Fibroblast of lung (primary cell): ENCODE measurements at places on chromosomes 11 and 22.

DNA sequence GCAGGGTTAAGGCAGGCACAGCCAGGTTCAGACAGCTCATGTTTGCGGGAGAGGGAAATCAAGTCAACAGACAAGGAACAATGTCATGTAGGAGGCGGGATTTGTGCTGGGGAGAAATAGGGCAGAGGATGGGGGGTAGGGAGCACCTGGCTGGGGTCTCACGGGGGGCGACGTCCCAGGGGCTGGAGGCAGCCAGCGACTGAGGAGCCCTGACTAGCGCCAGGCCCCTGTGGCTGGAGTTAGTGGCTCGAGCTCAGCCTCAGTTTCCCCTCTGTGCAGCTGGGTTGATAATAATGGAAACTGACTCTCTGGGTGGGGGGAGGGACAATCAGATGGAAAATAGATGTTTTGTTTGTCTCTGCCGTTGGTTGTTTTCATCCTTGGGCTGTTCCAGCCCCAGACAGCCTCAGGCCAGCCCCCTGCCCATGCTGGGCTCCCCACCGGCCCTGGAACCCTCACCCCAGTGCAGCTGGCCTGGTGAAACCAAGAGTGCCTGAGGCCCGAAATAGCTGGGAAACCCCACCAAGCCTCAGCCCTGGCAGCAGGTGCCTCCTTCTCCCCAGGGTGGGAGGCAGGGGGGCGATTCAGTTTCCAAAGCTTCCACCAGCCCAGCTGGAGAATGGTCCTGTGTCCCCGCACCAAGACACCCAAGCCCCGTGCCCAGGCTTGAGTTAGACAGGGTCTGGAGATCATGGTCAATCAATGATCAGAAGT, 44.1 kb downstream of the IGLL5 start:
- no peak for DNase-seq

DNA sequence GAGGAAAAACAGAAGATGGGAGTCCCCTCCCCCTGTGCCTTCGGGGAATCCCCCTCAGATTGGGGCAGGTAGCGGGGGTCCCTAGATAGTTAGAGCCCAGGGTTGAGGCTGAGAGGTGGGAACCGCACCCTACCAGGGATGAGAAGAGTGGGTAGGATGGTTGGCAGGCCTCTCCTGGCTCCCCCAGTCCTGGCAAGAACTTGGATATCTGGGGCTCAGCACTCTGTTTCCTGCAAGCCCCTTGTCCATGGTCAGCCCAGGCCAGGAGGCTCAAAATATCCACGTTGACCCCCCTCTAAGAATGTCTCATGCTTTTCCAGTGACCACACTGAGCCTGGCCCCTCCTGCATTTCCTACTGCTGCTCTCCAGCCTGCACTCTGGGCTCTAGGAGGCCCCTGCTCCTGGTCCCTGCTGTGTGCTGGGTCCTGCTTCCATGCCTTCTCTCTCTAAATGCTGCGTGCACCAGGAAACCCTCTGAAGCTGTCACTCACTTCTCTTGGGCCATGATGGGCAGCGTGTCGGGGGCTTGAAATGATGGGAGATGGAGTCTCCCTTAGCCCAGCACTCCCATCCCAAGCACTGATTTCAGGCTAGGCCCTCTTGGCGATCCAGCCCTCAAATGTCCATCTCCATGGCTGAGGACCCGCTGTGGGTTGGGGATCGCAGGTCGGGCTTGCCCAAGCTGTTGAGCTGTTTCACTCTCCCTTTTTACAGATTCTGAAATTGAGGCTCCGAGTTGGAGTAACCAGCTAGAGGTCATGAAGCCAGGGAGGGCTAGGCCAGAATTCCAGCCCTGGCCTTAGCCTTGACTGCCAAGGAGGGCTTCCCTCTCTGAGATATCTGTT, 2.0 kb downstream of the MAP3K11 start:
- DNase-seq, result no peak

- DNase-seq, result no peak
These were observed 12.6 kb downstream of the MICALL1 start for GRCh38 chr22:37918580-37919270.

DNA sequence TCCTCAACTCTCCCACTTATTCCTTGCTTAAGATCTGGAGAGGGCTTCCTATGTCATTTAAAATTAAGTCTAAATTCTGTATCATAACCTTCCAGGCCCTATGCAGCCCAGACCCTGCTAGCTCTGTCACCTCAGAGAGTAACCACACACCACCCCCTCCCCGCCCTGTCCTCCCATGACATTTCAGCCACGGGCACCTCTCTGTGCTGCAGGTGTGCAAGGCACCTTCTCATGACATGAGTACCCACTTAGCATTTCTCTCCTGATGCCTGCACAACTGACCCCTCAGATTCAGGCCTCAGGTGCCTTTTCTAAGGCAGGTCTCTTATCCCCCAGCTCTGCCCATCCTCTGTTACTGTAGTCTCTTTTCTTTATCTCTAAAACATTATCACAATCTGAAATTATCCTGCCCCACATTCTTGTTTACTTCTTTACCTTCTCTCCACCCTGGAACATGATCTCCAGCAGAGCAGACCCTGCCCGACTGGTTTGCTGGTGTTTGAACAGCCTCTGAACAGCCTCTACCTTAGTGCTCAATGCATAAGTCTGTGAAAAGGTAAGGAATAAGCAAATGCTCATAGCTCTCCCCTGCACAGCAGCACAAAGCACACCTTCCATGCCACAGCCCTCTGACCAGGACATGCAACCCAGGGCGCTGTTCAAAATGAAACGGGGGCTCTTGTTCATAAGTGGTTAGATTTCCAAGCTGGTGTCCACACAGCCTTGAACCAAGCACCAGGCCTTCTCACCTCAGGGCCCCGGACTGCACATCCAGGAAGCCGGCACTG, 196.1 kb upstream of the B3GAT1 start:
- no peak for DNase-seq

DNA sequence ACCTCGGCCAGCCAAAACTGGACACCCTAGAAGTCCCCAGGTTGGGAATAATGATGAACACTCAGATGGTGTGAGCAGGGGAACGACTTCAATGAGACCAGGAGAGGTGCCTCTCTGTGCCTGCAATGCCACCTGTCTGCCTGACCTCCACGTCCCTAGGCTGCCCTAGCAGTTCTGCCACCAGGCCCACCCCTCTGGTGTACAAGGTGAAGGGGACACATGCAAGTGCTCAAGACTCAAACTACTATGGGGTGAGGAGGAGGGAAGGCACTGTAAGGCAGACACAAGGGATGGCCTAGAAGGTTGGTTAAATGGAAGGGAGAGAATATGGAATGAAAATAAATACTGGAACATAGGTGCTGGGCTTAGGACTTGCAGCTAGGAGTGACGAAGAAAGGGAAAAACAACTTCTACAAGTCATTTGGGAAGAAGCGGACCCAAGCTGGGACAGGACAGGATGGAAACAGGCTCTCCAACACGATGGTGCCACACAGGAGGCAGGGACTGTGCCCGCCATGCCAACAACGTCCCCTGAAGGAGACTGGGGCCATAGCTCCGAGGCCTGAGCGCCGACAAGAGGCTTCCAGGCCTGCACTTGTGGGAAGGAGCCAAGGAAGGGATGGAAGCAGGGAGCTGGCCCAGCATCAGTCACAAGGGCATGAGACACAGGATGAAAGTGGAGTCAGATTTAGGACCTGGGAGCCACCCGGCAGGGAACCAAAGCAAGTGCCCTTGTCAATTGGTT, 18.5 kb downstream of the SERPIND1 start:
- no peak for DNase-seq
